Adipose tissue (tissue), 3 donors: ENCODE measurements at places on chromosomes 3 and 15. TPM values are rescaled to one million over a fixed set of nuclear protein-coding genes. Genes with fewer than 3 reads are reported as not detected.

The IQCF5 gene
- not detected for polyA plus RNA-seq

The GCSAM gene
- 0.08 TPM for polyA plus RNA-seq

The SLC22A14 gene
- 0.07 TPM for polyA plus RNA-seq

The GOLGA6L10 gene
- 0.11 TPM for polyA plus RNA-seq

The FBXL22 gene
- 0.79 TPM for polyA plus RNA-seq

The ENTPD3 gene
- polyA plus RNA-seq, result 1.7 TPM

The RBP2 gene
- polyA plus RNA-seq, result 0.52 TPM

The ADCY5 gene
- 8.0 TPM for polyA plus RNA-seq

The CSPG4 gene
- 7.4 TPM for polyA plus RNA-seq
